ENCODE measurements at places on chromosomes 6 and 20.

GRCh38 chr6:37129566-37129965 is 40.4 kb upstream of the PIM1 start:
- no peak for DNase-seq

DNA sequence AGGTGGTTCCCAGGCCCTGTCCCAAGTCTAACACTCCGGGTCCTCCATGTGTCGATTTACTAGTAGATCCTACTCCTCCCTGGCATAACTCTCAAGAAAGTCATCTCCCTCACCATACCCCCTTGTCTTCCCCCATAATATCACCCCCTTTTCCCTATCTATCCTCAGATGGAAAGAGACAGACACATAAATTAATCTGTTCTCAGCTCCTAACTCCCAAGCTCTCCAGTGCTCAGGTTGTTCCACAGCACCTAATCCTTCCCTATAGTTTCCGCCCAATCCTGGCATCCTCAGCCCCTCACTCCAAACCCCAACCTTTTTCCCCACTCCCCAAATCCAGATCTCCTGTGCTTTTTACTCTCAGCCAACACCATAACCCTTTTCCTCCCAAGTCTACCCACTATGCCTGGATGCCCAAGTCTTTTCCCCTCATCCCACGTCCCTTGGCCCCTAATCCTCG is 808 bp downstream of the ILRUN start:
- no peak for DNase-seq

DNA sequence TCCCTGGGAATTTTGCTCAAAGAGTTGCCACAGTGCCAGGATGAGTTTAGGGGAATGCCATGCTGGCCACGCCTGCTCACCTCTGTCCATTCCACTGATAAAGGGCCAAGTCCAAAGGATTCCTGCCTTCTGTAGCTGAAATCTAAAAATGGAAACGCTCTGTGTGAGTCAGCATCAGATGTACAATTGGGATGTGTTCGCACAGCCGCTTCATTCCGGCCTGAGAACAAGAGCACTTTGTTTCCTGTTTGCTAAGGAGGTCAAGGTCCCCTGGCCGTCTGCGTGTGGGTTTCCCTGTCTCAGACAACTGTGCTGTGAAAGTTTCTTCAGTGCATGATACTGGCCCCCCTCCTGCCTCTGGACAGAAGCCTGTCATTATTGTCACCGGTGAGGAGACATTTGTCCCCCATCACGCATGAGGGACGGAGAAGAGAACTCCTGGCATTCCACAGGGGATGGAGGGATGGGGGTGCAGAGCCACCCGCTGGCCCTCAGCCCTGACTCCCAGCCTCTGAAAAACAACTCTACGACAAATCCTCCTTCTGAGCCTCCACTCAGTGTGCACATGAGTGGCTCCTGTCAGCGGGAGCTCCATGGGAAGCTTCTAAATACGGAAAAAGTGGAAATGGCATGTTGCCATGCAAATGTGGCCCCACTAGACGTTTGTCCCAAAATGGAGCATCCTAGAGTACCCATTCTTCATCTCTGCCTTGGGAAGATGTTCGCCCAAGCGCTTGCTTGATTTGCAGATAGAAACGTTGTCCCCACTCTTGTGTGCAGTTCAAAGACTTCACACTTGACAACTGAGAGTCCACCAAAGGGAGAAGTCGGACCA is 143.5 kb upstream of the AFDN start:
- DNase-seq = no peak

GRCh38 chr6:22001396-22002027 is 295.3 kb downstream of the PRL start:
- no peak for DNase-seq

GRCh38 chr6:66198062-66198624 is 491.1 kb upstream of the EYS start:
- DNase-seq = no peak

DNA sequence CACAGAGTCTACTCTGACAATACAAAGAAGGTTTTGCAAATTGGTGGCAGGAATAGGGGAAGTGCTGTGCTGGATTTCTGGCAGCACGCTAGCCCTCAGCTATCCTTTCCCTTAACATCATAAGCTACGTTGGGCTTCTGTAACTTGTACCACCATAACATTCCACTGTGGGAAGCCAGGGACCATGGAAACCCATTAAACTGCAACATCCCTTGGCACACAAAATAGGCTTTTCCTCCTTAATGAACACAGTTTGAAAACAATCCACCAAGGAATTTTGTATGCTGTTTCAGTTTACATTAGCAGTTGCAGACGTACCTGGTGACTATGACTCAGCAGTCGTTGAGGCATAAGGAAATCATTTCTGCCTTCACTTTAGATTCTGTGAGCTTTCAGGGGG is 203.9 kb upstream of the RAB32 start:
- no peak for DNase-seq
